ENCODE measurements at places on chromosomes 3 and 15. TPM values are rescaled to one million over a fixed set of nuclear protein-coding genes. Genes with fewer than 3 reads are reported as not detected.

The CPNE4 gene
- not detected for total RNA-seq

The RTP1 gene
- total RNA-seq, result not detected

The GPR160 gene
- total RNA-seq, result 0.92 TPM

The RBM6 gene
- 50.7 TPM for total RNA-seq

The KNG1 gene
- not detected for total RNA-seq

The ISG20 gene
- total RNA-seq, result 10.5 TPM

The FRMD5 gene
- 14.2 TPM for total RNA-seq

The MME gene
- total RNA-seq, result 35.8 TPM
